Muscle of leg (tissue), 16 donors: ENCODE measurements at places on chromosomes 12 and 14. TPM values are rescaled to one million over a fixed set of nuclear protein-coding genes. Genes with fewer than 3 reads are reported as not detected.

- H3K4me1 ChIP-seq: peaks cover 14% of the 10 kb centered on the region
- no peaks in the 10 kb centered on the region for H3K36me3 ChIP-seq
- H3K4me3 ChIP-seq: no peak overlapping the region
- DNase-seq: peak; percentile 82
- H3K27me3 ChIP-seq: peaks cover 7% of the 10 kb centered on the region
These were observed 37.2 kb upstream of the C14orf132 start for GRCh38 chr14:96001866-96002497.

- H3K4me3 ChIP-seq: no peak overlapping the region
- H3K27ac ChIP-seq: no peak overlapping the region
- H3K36me3 ChIP-seq: no peaks in the 10 kb centered on the region
- no peaks in the 10 kb centered on the region for H3K27me3 ChIP-seq
- DNase-seq: no peak
- H3K4me1 ChIP-seq: no peaks in the 10 kb centered on the region
These were observed 348.8 kb downstream of the TMEM117 start for GRCh38 chr12:44184499-44185206.

- H3K36me3 ChIP-seq: peaks cover 27% of the 10 kb centered on the region
- DNase-seq: no peak
- H3K4me3 ChIP-seq: no peak overlapping the region
These were observed 57.1 kb downstream of the AEBP2 start for GRCh38 chr12:19496219-19496878.

DNA sequence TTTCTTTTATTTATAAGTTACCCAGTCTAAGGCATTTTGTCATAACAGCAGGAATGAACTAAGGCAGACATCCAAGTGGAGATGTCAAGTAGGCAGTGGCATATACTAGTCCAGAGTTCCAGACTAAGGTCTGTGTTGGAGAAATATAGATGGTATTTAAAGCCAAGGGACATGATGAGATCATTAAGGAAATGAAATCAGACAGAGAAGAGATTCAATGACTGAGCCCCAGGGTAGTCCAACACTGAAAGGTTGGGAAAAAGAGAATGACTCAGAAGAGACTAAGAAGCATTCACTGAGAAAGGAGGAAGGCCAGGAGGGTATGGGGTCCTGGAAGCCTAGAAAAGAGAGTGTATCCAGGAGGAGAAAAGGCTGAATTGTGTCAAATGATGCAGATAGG lies 442.2 kb upstream of the CCDC196 start:
- H3K4me1 ChIP-seq: peaks cover 8% of the 10 kb centered on the region
- no peak overlapping the region for H3K4me3 ChIP-seq
- DNase-seq: no peak

DNA sequence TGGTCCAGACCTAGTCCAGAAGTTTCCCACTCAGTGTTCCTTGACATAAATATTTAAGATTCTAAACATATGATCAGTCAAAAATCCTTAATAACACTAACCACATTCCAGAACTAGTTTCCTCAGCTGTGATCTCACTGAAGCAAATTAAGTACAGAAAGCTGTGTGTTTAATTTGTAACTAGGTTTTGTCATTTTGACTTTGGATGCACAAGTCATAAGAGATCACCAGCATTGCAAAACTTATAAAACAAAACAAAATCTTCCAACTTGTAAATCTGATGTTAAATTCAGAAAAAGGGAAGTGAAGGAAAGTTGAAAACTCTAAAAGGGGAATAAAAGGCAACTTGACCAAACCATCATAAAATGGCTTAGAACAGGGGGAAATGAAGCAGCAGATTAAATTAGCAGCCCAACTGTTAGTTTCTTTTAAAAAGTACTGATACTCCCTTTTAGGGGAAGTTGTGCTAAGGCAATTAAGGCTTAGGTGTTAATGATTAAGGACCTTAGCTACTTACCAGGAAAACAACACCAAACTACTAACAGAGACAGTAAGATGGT lies 56.6 kb downstream of the SH2B3 start:
- DNase-seq: no peak
- H3K4me3 ChIP-seq: no peak overlapping the region
- H3K4me1 ChIP-seq: no peaks in the 10 kb centered on the region
- H3K36me3 ChIP-seq: peaks cover 21% of the 10 kb centered on the region
- H3K27ac ChIP-seq: no peak overlapping the region

DNA sequence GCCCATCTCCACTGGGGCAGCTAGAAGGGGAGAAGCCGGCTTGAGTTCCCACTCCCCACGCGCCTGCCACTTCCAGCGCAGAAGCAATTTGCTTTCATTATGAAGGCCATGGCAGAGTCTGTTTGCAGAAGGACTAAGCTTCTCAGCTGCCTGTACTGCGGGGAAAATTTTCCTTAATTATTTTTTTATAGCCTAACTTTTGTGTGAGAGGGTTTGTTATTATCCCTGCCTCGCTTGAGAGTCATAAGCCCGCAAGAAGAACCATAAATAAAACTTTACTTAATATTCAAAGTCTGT lies 56.0 kb upstream of the DLK1 start:
- peaks cover 89% of the 10 kb centered on the region for H3K4me1 ChIP-seq
- DNase-seq: no peak
- H3K27me3 ChIP-seq: no peaks in the 10 kb centered on the region
- no peak overlapping the region for H3K4me3 ChIP-seq
- H3K27ac ChIP-seq: peak overlapping the region; percentile 31
- H3K36me3 ChIP-seq: no peaks in the 10 kb centered on the region

GRCh38 chr12:39971348-39971747 lies 134.5 kb downstream of the SLC2A13 start:
- no peaks in the 10 kb centered on the region for H3K4me1 ChIP-seq
- no peak for DNase-seq
- no peaks in the 10 kb centered on the region for H3K27me3 ChIP-seq
- H3K4me3 ChIP-seq: no peak overlapping the region

GRCh38 chr14:105336477-105337287 lies 22.1 kb downstream of the PACS2 start:
- H3K4me1 ChIP-seq: peaks cover 82% of the 10 kb centered on the region
- H3K27me3 ChIP-seq: no peaks in the 10 kb centered on the region
- H3K27ac ChIP-seq: peak overlapping the region; percentile 75
- no peak overlapping the region for H3K4me3 ChIP-seq
- H3K36me3 ChIP-seq: peaks cover 2% of the 10 kb centered on the region

GRCh38 chr14:59359431-59360124 lies 105.6 kb downstream of the GPR135 start:
- peak overlapping the region; percentile 47 for H3K27ac ChIP-seq
- peaks cover 32% of the 10 kb centered on the region for H3K4me1 ChIP-seq
- H3K4me3 ChIP-seq: no peak overlapping the region
- H3K36me3 ChIP-seq: peaks cover 39% of the 10 kb centered on the region

DNA sequence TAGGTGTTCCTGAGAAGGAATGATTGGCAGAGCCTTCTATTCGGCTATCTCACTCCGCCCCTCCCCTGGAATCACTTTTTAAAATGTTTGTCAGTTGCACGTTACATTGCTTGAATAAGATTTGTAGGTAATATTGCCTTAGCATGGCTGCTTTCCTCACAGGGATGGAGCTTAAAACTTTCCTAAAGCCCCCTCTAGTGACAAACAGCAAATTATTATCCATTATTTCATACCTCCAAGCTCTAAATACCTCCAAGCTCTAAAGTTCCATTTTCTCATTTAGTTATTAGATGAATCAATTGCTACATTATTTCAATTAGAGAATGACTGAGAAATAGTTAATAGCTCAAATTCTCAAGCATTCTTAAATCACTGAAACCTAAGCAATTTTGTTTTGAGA lies 5.1 kb upstream of the SPATA7 start:
- DNase-seq: peak; percentile 37
- H3K36me3 ChIP-seq: no peaks in the 10 kb centered on the region
- H3K27ac ChIP-seq: no peak overlapping the region

DNA sequence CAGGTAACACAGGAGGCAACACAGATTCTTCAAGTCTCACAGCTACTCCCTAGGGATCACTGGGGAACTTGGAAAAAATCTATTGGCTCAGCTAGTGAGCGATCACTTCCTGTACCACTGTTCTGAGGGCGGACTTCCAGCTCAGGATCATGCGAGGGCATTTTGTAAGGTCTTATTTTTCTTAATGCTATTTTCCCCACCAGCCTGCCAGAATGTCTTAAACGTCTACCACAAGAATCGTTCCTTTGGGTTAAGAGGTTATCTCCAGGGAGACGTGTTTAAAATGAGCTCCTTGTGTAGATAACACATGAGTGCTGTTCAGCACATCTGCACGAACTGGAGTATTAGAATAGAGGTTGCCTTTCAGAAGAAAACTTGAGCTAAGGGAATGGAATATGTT lies 162.6 kb downstream of the ETNK1 start:
- no peak overlapping the region for H3K4me3 ChIP-seq
- H3K27ac ChIP-seq: no peak overlapping the region
- DNase-seq: peak; percentile 33
- H3K4me1 ChIP-seq: no peaks in the 10 kb centered on the region
- H3K27me3 ChIP-seq: no peaks in the 10 kb centered on the region
- no peaks in the 10 kb centered on the region for H3K36me3 ChIP-seq

GRCh38 chr12:76247026-76247646 lies 101.1 kb downstream of the BBS10 start:
- H3K36me3 ChIP-seq: no peaks in the 10 kb centered on the region
- H3K27ac ChIP-seq: no peak overlapping the region
- peaks cover 5% of the 10 kb centered on the region for H3K4me1 ChIP-seq
- H3K4me3 ChIP-seq: no peak overlapping the region

- no peak overlapping the region for H3K4me3 ChIP-seq
- no peaks in the 10 kb centered on the region for H3K27me3 ChIP-seq
These were observed 57.4 kb downstream of the FOXN3 start for GRCh38 chr14:89359477-89360222.

DNA sequence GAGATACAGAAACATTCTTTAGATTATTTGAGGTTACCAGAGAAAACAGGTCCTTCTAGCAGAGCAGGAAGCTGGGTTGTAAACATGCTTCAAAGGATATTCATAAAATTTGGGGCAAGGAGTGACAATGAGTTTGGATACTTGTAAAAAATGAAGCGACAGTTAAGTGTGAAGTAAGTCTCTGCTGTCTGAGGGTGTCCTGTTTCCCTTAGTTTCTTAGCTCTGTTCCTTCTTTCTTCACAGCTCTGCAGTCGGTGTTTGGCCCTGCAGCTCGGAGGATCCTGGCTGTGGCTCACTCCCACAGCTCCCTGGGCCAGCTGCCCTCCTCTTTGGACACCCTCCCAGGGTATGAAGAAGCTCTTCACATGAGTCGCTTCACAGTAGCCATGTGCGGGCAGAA lies 10.8 kb downstream of the TMEM52B start:
- no peaks in the 10 kb centered on the region for H3K4me1 ChIP-seq
- no peak overlapping the region for H3K4me3 ChIP-seq
- no peak overlapping the region for H3K27ac ChIP-seq
- no peaks in the 10 kb centered on the region for H3K27me3 ChIP-seq
- peak; percentile 7 for DNase-seq
- no peaks in the 10 kb centered on the region for H3K36me3 ChIP-seq

- no peaks in the 10 kb centered on the region for H3K27me3 ChIP-seq
- H3K4me3 ChIP-seq: no peak overlapping the region
- peaks cover 2% of the 10 kb centered on the region for H3K4me1 ChIP-seq
- DNase-seq: no peak
These were observed 6.9 kb downstream of the FAM186B start for GRCh38 chr12:49598527-49598926.

DNA sequence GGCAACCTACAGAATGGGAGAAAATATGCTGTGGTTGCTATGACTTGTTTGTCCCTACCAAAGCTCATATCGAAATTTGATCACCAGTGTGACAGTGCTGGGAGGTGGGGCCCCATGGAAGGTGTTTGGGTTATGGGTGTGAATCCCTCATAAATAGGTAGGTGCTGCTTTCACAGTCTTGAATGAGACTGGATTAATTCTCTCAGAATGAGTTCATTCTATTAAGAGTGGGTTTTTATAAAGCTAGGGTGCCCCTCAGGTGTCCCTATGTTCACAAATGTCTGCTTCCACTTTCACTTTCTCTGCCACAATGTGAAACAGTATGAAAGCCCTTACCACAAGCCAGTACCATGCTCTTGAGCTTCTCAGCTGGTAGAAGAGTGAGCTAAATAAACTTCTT lies 133.5 kb downstream of the CPNE8 start:
- DNase-seq: peak; percentile 1
- H3K27me3 ChIP-seq: no peaks in the 10 kb centered on the region
- no peak overlapping the region for H3K4me3 ChIP-seq
- H3K36me3 ChIP-seq: no peaks in the 10 kb centered on the region
- H3K27ac ChIP-seq: no peak overlapping the region

- H3K27ac ChIP-seq: no peak overlapping the region
- DNase-seq: no peak
- H3K4me1 ChIP-seq: peaks cover 2% of the 10 kb centered on the region
These were observed 105.6 kb downstream of the VEZT start for GRCh38 chr12:95323212-95323611.

DNA sequence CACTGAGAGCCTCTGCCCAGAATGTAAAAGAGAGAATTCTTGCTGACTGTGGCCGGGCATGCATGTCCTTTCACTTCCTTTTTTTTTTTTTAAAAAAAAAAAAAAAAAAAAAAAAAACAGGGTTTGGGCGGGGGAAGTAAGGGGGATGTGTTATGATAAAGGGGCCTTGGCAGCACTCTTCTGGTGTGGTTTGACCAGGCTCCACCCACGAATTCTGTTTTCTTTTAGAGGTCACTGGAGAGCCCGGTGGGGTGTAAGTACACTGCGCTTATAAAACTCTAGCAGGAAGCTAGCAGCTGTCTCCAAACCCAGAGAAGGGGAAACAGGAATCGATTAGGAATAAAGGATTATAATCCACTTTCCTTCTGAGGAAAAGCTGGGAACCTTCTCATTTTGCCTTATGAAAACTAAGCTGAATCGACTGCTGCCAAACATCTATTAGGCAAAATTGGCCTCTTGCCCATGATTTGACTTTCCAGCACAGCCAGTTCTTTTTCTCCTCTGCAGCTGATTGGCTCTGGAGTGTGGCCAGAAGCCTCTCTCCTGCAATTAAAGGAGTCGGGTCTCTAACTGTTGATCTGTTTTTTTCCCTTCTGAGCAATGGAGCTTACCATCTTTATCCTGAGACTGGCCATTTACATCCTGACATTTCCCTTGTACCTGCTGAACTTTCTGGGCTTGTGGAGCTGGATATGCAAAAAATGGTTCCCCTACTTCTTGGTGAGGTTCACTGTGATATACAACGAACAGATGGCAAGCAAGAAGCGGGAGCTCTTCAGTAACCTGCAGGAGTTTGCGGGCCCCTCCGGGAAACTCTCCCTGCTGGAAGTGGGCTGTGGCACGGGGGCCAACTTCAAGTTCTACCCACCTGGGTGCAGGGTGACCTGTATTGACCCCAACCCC lies 27.7 kb upstream of the HIGD1C start:
- peak overlapping the region; percentile 93 for H3K27ac ChIP-seq
- peak; percentile 98 for DNase-seq
- H3K36me3 ChIP-seq: no peaks in the 10 kb centered on the region
- peaks cover 15% of the 10 kb centered on the region for H3K4me1 ChIP-seq
- H3K4me3 ChIP-seq: peak overlapping the region; percentile 74

SYNJ2BP gene
- 34.2 TPM for total RNA-seq

ENDOU gene
- total RNA-seq: 0.31 TPM

SOX5 gene
- total RNA-seq: 7.3 TPM

PARP11 gene
- 5.8 TPM for total RNA-seq

STAC3 gene
- total RNA-seq: 202 TPM

OR6C2 gene
- not detected for total RNA-seq

HOXC13 gene
- 0.04 TPM for total RNA-seq

SAMD15 gene
- 0.44 TPM for total RNA-seq

TRIM9 gene
- 0.49 TPM for total RNA-seq

MYH6 gene
- 0.66 TPM for total RNA-seq

P3H3 gene
- total RNA-seq: 23.1 TPM

PTPRB gene
- total RNA-seq: 20.8 TPM

CHGA gene
- total RNA-seq: not detected

RFLNA gene
- 8.7 TPM for total RNA-seq

CLEC6A gene
- not detected for total RNA-seq

MMP19 gene
- total RNA-seq: 2.7 TPM

LHX5 gene
- total RNA-seq: not detected
